ENCODE measurements at places on chromosomes 7 and 10.

GRCh38 chr10:93468461-93469213, 13.5 kb downstream of the MYOF start:
- no peak for DNase-seq

DNA sequence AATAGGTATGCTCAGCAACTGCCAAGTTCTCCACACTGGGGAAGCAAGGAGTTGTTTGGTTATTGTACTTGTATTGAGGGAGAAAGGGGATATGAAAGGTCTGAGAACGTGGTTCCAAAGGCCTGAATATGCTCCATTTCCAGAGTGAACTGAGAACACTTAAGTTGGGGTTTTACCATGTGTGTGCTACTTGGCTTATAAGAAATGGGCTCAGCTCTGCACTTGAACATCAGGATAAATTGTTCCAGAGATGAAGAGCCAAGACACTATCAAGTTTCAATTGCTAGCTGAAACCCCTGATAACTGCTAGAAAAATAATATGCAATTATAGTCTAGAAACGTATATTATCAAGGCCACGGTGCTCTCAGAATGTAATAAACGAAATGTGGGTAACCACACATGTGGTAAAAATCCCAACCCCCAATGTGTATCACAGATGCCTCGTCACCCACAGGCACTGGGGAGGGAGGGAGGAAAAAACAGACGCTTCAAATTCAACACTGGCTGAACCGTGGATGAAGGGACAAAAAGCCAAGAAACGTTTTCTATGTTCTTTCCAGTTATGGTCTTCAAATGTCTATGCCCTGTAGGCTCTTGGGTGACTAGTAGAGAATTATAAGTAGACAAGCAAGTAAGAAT, 16.3 kb downstream of the ELMO1 start:
- no peak for DNase-seq

DNA sequence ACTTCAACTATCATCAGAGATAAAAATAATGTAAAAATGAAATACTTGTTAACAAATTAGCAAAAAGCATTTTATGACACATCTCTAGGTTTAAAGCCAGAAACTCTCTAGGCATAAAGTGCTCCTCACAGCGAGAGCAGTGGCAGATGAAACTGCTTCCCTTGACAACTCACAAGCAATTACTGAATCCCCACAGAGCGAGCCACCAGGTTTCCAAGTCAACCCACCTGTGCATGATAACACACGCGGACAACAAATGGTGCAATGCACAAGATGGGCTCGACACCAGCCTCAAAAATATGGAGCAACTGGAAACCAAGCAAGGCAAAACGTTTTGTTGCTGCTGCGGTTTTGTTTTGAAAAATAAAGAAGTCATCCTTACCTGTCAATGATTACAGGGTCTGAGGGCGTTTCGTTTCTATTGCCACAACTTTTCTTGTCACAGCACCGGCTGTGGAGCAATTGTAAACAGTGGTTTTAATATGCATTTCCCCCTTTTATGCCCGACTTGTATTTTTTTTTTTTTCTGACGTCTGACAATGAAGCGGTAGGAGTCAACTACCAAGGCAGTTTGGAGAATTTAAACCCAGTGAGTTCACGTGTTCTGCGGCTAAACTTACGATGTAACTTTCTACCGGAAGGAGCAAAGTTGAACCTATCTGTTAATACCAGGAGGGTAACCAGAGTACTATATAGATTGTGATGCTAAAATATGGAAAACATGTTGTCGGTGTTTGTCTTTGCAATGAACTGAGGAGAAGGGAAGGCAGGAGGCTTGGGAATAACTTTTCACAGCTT, 7.0 kb downstream of the EBF3 start:
- no peak for DNase-seq

DNA sequence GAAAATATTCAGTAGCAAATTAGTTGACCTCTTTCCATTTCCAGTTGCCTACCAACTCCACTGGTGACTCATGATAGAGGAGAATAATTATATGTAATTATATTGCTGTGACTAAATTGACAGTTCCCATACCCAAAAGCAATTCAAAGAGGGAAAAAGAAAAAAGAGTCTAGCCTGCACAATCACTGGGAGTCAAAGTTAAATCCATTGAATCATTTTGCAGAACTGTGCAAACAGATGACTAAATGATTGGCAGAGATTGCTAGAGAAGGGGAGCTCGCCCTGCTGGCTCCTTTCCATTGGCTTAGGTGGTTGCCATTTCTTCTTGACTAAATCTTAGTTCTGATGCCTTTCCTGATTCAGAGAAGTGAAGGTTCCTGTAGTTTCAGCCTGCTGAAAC, 1228.6 kb upstream of the SORCS1 start:
- DNase-seq: no peak

DNA sequence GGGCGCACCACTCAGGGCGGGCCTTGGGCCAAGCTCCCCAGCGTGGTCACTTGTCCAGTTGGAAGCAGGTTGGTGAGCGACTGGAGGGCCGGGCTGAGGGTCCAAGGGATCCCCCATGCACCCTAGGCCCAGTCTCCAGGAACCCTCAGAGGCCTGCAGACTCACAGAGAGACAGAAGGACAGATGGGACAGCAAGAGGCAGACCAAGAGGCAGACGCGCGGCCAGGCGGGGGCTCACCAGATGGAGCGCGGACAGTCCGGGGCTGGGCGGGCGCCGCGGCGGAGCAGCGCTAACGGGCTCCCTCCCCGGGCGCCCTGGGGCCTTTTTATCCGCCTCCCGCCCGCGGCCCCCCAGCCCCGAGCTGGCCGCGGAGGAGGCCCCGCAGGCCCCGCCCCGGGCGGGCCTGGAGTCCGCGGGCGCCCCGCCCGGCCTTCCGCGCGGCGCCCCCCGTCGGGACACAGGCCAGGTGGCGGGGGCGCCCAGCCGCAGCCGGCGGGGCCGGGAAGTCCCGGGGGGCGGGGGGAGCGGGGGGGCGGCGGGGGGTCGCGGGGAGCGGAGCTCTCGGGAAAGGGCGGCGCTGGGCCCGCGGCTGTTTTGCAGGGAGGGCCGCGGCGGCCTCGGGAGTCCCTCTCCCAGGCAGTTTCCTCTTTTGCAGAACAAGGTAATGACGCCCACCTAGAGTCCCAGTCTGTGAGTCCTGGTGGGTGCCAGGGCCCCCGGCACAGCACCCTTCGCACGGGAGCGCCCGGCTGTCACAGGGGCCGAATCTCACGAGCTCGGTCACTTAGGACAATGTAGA, at the start of gene LOXL4:
TSS of gene LOXL4 (minus strand) at position 301 of the 800 bp plus-strand sequence. CDS start 5,175 bp downstream, outside the sequence.
- no peak for DNase-seq

All from activated T-helper 2 cell treated with anti-CD3 and anti-CD28 coated beads, Interferon-gamma antibody, Interleukin-2, Interleukin-4, amounts not matched to agents 10 μg/mL and 5 μg/mL and 100 μg/mL, durations not matched to agents 14 hours and 24 hours and 36 hours (primary cell).